Activated CD4-positive, alpha-beta T cell treated with anti-CD3 and anti-CD28 coated beads, Interleukin-2, amount 10 ng/mL, durations not matched to agents 7 days and 5 days (primary cell): ENCODE measurements at places on chromosomes 11 and 22.

- no peak for DNase-seq
Observed at GRCh38 chr11:44223238-44223637, 86.7 kb downstream of the ALX4 start.

- DNase-seq: no peak
Observed at GRCh38 chr22:23908587-23909205, 14.5 kb downstream of the MIF start.

DNA sequence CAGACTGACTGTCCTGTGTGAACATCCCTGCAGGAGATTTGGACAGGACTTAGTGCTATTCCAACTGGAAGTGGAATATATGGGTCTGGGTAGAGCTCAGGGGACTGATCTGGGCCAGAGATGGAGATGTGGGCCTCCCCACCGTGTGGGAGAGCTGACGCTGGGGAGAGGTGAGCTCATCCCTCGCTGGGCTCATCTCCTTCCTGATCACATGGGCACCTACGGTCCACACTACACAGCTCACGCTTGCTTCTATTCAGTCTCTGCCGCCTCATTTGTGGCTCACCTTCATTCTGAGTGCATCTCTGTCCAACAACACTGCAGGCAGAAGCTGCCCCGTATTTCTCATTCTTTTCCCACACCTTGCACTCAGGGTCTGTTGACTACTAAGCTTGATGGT is 16.6 kb upstream of the RAB1B start:
- no peak for DNase-seq

- no peak for DNase-seq
Observed at GRCh38 chr11:19345519-19345847, 104.7 kb upstream of the E2F8 start.

GRCh38 chr11:64124147-64124546 is 41.8 kb downstream of the MACROD1 start:
- no peak for DNase-seq
